Left lung (tissue), 14 donors: ENCODE measurements at places on chromosomes 2 and 18. TPM values are rescaled to one million over a fixed set of nuclear protein-coding genes. Genes with fewer than 3 reads are reported as not detected.

DNA sequence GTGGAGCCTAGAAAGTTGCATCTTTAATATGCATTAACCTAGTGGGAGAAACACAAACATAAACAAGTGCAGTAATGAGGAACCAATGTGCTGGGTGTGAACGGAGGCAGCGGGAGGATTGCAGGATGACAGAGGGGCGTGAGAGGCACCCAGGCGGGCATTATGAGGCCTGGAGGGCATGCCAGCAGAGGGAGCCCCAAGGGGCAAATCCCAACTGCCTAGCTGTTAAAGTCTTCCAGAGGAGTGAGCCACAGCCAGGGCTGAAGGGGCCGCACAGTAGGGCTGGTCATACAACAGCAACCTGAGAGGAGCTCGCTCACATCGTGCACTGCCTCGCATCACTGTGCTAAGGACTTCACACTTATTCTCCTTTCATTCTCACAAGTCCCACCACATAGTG, 13.3 kb upstream of the PRELID3A start:
- H3K4me3 ChIP-seq: no peak overlapping the region
- H3K4me1 ChIP-seq: no peaks in the 10 kb centered on the region
- H3K36me3 ChIP-seq: no peaks in the 10 kb centered on the region
- DNase-seq: no peak

OTX1 gene
- total RNA-seq: 0.12 TPM

GRCh38 chr2:181954538-181954883, 31.1 kb upstream of the PPP1R1C start:
- H3K36me3 ChIP-seq: no peaks in the 10 kb centered on the region
- H3K4me1 ChIP-seq: no peaks in the 10 kb centered on the region
- H3K27ac ChIP-seq: no peak overlapping the region
- no peak overlapping the region for H3K4me3 ChIP-seq

- H3K27me3 ChIP-seq: no peaks in the 10 kb centered on the region
- H3K4me1 ChIP-seq: peaks cover 10% of the 10 kb centered on the region
- no peak for DNase-seq
- no peaks in the 10 kb centered on the region for H3K36me3 ChIP-seq
Observed at GRCh38 chr2:203532957-203533658, 2.0 kb downstream of the RAPH1 start.

DNA sequence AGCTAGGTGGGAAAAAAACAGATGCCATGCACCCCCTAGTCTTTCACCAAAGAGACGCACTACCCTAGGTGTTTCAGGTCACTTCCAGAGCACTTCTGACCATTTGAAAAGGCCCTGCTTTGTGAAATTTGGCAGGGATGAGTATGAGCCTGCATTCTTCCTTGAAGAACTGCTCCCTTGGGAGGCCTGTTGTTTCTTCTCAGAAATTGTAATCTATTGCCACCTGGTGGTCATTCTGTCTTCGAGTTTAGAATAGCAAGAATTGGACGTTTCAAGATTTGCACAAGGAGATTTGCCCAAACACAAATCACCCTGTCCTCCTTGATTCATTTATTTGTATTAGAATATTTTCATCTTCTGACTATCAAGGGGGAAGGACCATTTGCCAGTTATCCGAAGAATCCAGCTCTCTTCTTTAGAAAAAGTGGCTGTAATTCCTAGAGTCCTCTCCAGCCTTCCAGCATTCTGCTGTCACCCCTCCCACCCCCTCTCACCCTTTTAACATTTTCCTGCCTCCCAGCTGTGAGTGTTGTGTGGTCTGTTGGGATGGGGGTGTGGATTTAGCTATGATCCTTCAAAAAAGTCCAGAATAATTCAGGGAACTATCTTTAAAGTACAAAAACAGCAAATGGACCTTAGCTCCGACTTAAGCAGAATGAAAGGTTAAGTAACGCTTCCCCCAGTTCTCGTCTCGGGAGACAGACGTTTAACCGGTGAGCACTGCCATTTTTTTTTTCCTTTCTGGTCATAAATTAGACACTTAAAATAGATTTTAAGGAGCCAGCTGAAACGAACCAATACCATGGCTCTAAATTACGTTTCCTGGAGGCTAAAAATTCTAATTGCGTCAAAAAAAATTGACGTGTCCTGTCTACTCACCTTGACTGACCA, 3.7 kb upstream of the GAD1 start:
- H3K27me3 ChIP-seq: peaks cover 48% of the 10 kb centered on the region
- H3K36me3 ChIP-seq: no peaks in the 10 kb centered on the region
- H3K4me1 ChIP-seq: peaks cover 34% of the 10 kb centered on the region
- no peak overlapping the region for H3K4me3 ChIP-seq
- peak; percentile 64 for DNase-seq
- no peak overlapping the region for H3K27ac ChIP-seq

GRCh38 chr18:54762386-54762785, 65.9 kb upstream of the RAB27B start:
- no peaks in the 10 kb centered on the region for H3K27me3 ChIP-seq
- H3K4me1 ChIP-seq: no peaks in the 10 kb centered on the region
- H3K4me3 ChIP-seq: no peak overlapping the region
- no peak overlapping the region for H3K27ac ChIP-seq

- no peaks in the 10 kb centered on the region for H3K36me3 ChIP-seq
- no peak overlapping the region for H3K4me3 ChIP-seq
- no peaks in the 10 kb centered on the region for H3K4me1 ChIP-seq
- DNase-seq: no peak
- H3K27ac ChIP-seq: no peak overlapping the region
- no peaks in the 10 kb centered on the region for H3K27me3 ChIP-seq
Observed at GRCh38 chr2:157849591-157849990, 26.5 kb downstream of the ACVR1 start.

LIMS4 gene
- total RNA-seq: 1.6 TPM

SPC25 gene
- 1.4 TPM for total RNA-seq

MRPL33 gene
- total RNA-seq: 75.2 TPM

CTLA4 gene
- total RNA-seq: 1.4 TPM
